ENCODE measurements at places on chromosomes 12 and 14. TPM values are rescaled to one million over a fixed set of nuclear protein-coding genes. Genes with fewer than 3 reads are reported as not detected.

NINJ2 gene
- 4.8 TPM for total RNA-seq

CFAP251 gene
- total RNA-seq: 1.1 TPM

- H3K27ac ChIP-seq: peak overlapping the region; percentile 93
- no peaks in the 10 kb centered on the region for H3K27me3 ChIP-seq
- H3K4me3 ChIP-seq: peak overlapping the region; percentile 64
- DNase-seq: no peak
- peaks cover 66% of the 10 kb centered on the region for H3K4me1 ChIP-seq
These were observed 20.5 kb downstream of the CCND2 start for GRCh38 chr12:4293966-4294505.

DNA sequence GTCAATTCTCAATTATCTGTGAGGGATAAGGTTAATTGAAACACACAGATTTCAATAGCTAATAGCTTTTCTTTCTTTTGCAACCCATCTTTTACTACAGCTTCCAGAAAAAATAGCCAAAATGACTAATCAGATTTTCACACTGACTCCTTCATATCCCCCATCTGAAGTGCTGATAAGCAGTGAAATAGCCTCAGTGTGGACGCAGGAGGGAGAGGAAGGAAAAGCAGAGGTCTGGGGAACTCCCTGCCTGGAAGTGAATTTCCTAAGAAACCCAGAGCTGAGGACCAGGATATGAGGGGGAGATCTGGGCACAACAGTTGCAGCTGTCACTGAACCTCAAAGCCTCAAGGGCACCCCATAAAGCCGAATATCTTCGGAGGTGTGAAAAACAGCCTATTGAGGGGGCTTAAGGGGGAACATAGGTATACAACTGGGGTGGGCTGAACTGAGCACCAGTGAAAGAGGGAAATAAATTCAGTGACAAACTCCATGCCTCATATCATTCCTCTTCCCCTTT is 60.9 kb downstream of the EMP1 start:
- H3K4me1 ChIP-seq: peaks cover 3% of the 10 kb centered on the region
- H3K27ac ChIP-seq: no peak overlapping the region
- H3K27me3 ChIP-seq: peaks cover 12% of the 10 kb centered on the region
- H3K36me3 ChIP-seq: no peaks in the 10 kb centered on the region
- no peak for DNase-seq

DNA sequence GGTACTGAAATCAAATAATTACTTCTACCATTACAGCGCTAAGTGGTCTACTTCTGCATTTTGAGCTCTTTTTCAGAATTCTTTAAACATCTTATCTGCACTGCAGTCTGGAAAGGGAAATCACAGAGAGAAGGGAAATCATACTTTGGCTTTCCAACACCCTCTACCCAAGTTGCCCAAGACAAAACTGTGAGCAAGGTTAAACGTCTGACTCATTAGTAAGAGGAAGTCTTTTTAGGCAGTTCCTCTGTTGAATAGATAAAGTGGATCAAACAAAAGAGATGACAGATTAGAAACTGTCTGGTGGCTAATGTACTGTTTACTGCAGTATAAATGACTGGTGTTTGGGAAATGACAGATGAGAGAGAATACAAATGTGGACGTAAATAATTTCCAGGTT is 858.1 kb downstream of the NRXN3 start:
- no peaks in the 10 kb centered on the region for H3K36me3 ChIP-seq
- H3K4me3 ChIP-seq: no peak overlapping the region

DNA sequence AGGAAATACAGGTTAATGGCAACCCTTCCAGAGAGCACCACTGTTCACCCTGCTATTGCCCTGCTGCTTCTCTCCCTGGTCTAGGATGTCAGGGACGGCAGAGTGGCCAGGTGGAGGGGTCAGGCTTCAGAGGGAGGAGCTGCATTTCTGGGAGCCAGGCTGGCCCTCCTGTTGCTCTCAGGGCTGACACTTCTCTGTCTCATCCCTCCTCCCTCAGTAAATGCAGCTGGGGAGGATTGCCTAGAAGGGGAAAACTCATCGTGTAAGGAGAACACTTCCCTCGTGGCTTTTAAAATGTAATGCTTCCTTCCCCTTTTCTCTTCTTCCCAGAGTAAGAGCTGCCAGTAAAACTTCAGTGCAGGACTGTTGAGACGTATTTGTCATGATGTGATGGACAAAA is 20.8 kb downstream of the SUSD6 start:
- no peaks in the 10 kb centered on the region for H3K27me3 ChIP-seq
- no peak overlapping the region for H3K4me3 ChIP-seq
- H3K4me1 ChIP-seq: peaks cover 84% of the 10 kb centered on the region
- DNase-seq: no peak
- H3K27ac ChIP-seq: peak overlapping the region; percentile 1
- peaks cover 23% of the 10 kb centered on the region for H3K36me3 ChIP-seq

- no peak overlapping the region for H3K4me3 ChIP-seq
- no peaks in the 10 kb centered on the region for H3K4me1 ChIP-seq
- no peak overlapping the region for H3K27ac ChIP-seq
- DNase-seq: no peak
- H3K27me3 ChIP-seq: peaks cover under 1% of the 10 kb centered on the region
These were observed 96.9 kb downstream of the STXBP6 start for GRCh38 chr14:24952851-24953666.

IL22 gene
- total RNA-seq: 3.1 TPM

GRCh38 chr12:76583301-76583700 is 23.7 kb upstream of the OSBPL8 start:
- no peak overlapping the region for H3K4me3 ChIP-seq
- H3K27ac ChIP-seq: no peak overlapping the region
- no peak for DNase-seq
- H3K4me1 ChIP-seq: peaks cover 4% of the 10 kb centered on the region

CCDC196 gene
- not detected for total RNA-seq

DNA sequence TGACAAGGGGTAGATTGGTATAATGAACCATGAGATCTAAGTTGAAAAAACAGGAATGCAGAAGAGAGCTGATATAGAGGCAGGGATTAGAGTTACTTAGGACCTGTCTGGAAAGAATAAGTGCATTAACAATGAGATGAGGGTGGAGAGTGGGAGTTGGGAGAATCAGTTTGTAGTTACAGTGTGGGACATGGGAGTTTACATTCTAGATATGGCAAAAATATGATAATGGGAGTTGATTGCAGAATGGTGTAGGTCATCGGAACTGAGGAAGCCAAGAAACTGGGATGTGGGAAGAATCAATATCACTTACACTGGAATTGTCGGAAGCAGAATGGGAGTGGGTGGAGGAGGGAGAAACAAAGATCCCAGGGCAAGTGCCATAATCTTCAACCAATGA is 301.1 kb upstream of the NPAS3 start:
- H3K27me3 ChIP-seq: no peaks in the 10 kb centered on the region
- no peak overlapping the region for H3K27ac ChIP-seq
- no peak for DNase-seq
- H3K4me1 ChIP-seq: no peaks in the 10 kb centered on the region
- no peaks in the 10 kb centered on the region for H3K36me3 ChIP-seq
- H3K4me3 ChIP-seq: no peak overlapping the region

DNA sequence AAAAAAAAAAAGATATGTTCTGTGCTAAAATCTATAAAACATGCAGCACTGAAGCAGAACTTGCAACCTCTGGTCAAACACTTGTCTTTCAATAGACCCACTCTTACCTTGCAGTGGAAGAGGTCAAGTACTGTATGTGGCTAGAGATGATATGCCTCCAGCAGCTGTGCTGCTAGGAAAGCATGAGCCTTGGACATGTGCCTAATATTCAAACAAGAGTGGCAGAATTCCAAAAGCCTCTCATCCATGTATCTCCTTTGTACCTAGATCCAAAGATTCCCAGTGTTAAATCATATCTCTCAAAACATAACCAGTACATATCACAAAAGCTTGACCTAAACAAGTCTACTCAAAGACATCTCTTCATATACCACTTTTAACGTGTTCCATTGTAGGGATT is 105.0 kb upstream of the CPNE8 start:
- no peak overlapping the region for H3K27ac ChIP-seq
- no peaks in the 10 kb centered on the region for H3K27me3 ChIP-seq
- H3K4me1 ChIP-seq: no peaks in the 10 kb centered on the region
- H3K4me3 ChIP-seq: no peak overlapping the region
- no peaks in the 10 kb centered on the region for H3K36me3 ChIP-seq

- H3K27me3 ChIP-seq: no peaks in the 10 kb centered on the region
- H3K4me1 ChIP-seq: peaks cover 8% of the 10 kb centered on the region
- no peaks in the 10 kb centered on the region for H3K36me3 ChIP-seq
- no peak overlapping the region for H3K4me3 ChIP-seq
- H3K27ac ChIP-seq: no peak overlapping the region
These were observed 28.7 kb upstream of the CCND2 start for GRCh38 chr12:4244868-4245267.

DNA sequence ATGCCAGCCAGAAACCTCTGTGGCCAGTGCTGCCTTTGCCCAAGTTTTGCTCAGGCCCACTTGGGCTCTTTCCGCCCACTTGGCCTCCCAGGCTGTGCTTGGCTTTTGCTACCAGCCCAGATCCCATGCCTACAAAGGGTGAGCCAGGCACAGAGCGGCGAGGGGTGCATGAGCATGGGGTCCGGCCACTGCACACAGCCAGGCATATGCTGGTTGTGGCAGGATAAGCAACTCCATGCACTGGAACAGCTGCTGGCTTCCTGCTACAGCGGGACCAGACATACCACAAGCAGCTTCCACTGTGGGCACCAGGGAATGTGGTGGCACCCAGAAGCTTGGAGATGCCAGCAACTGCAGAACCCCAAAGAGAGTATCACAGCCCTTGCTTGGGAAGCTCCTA is 45.7 kb upstream of the PRPF39 start:
- H3K4me1 ChIP-seq: no peaks in the 10 kb centered on the region
- H3K36me3 ChIP-seq: peaks cover 37% of the 10 kb centered on the region
- DNase-seq: no peak

LRRC10 gene
- not detected for total RNA-seq

DNA sequence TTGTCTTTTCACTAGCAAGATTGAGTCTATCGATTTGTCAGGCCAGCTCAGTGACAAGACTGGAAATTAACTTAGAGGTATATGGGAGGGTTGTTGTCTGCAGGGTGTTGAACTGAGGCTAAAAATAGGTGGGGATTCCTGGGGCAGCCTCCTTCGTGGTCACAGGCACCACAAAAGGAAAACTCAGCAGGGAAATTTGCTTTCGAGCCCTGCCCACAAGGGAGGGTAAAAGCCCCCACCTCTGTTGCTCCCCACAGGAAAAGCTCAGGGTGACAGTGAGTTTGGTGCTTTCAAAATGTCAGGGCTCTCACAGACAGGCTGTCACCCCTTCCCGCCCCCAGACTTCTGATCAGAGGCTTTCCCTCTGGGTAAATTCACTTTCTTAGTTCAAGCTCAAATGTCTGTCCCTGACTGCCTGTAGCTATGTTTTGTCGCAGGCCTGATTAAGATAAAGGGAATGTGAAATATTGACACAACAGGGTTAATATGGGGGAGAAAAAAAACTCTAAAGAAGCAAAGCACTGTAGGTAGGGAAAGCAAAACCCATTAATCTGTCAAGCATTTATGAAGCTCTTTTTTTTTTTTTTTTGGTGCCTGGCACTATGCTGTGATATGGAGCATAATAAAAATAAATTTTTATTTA is 11.7 kb upstream of the NFKBIA start:
- H3K36me3 ChIP-seq: no peaks in the 10 kb centered on the region
- peak overlapping the region; percentile 95 for H3K27ac ChIP-seq
- peaks cover 4% of the 10 kb centered on the region for H3K27me3 ChIP-seq
- H3K4me3 ChIP-seq: peak overlapping the region; percentile 78
- H3K4me1 ChIP-seq: peaks cover 51% of the 10 kb centered on the region
- peak; percentile 90 for DNase-seq

DNA sequence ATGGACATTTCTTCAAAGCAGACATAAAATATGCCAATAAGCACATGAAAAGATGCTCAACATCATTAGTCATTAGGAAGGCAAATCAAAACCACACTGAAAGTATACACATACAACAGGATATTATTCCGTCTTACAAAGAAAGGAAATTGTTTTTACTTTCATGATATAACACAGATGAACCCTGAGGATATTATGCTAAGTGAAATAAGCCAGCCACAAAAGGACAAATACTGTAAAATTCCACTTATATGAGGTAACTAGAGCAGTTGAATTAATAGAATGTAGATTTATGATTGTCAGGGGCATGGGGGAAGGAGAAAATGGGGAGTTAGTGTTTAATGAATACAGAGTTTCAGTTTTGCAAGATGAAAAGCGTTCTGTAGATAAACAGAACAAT is 4.2 kb downstream of the ACYP1 start:
- DNase-seq: no peak
- H3K27ac ChIP-seq: no peak overlapping the region
- no peak overlapping the region for H3K4me3 ChIP-seq
- peaks cover 43% of the 10 kb centered on the region for H3K36me3 ChIP-seq
- no peaks in the 10 kb centered on the region for H3K27me3 ChIP-seq

DNA sequence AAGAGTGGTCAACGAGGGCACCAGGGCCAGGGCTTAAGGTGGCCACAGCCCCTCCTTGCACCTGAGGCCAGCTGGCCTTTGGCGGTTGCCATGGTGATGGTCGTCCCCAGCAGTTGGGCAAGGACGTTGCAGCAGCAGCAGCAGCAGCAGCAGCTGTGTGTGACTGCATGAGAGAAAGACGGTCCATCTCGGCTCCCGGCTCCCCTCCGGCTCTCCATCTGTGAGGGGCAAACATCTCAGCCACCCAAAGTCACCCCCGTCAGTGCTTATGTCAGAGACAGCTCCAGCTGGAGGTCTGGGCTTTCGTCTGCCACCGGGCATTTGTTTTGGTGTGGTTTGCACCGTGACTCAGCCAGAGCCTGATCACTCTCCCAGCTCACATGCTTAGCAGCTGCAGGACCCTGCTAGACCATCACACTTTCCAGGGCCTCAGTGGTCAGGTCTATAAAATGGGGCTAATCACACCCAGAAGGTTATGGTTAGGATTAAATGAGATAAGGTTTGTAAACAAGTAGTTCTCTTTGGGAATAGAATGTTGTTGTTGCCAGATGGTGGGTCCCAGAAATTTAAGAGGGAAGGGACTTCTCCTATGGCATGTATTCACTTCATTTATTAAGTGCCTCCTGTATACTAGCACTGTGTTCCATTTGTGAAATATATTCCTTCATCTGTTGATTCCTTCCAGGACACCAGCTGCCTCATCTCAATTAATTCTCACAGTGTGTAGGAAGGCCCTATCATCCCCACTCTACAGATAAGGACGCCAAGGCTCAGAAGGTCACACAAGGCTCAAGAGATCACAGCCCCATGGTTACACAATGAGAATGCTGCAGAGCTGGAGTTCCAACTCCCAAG is 212.6 kb upstream of the LHX5 start:
- no peaks in the 10 kb centered on the region for H3K4me1 ChIP-seq
- no peak for DNase-seq
- H3K36me3 ChIP-seq: no peaks in the 10 kb centered on the region
- H3K27me3 ChIP-seq: no peaks in the 10 kb centered on the region
- no peak overlapping the region for H3K4me3 ChIP-seq

MUCL1 gene
- 0.84 TPM for total RNA-seq

FLVCR2 gene
- 3.6 TPM for total RNA-seq

- no peak overlapping the region for H3K4me3 ChIP-seq
- peaks cover 47% of the 10 kb centered on the region for H3K36me3 ChIP-seq
- peak; percentile 66 for DNase-seq
- H3K27ac ChIP-seq: no peak overlapping the region
These were observed 32.4 kb downstream of the ABCD2 start for GRCh38 chr12:39587225-39587624.
